Central memory CD8-positive, alpha-beta T cell (primary cell): ENCODE measurements at places on chromosomes 16 and 17.

DNA sequence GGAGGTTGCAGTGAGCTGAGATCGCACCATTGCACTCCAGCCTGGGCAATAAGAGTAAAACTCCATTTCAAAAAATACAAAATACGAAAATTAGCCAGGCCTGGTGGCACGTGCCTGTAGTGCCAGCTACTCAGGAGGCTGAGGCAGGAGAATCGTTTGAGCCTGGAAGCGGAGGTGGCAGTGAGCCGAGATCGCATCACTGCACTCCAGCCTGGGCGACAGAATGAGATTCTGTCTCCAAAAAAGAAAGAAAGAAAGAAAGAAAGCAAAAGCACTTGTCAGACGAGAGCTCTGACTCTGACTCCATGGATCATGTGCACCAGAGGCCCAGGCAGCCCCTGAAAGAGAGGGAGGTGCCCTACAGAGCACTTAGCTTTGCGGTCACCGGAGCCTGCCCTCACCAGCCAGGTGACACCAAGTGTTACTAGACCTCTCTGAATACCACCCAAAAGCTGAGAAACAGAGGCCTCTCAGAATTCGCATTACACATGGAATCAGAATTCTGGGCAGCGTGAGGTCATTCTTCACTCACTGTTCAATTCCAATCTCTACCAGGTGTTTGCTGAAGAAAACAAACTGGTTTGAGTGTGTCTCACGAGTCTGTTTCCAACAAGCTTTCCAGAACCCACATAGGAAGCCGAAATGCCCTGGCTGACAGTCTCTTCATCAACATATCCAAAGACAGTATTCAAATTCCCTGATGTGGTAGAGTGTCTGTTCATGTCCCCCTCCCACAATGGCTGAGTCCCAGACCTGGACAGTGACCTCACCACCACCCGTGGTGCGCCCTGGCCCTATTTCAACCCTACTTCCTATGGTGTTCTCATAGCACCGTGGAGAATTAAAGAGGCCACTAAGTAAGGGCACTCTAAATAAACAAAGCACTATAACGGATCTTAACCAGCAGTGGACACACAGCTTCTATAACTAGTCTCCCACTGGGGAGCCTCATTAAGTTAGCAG, 1.5 kb downstream of the FLCN start:
- DNase-seq = no peak

DNA sequence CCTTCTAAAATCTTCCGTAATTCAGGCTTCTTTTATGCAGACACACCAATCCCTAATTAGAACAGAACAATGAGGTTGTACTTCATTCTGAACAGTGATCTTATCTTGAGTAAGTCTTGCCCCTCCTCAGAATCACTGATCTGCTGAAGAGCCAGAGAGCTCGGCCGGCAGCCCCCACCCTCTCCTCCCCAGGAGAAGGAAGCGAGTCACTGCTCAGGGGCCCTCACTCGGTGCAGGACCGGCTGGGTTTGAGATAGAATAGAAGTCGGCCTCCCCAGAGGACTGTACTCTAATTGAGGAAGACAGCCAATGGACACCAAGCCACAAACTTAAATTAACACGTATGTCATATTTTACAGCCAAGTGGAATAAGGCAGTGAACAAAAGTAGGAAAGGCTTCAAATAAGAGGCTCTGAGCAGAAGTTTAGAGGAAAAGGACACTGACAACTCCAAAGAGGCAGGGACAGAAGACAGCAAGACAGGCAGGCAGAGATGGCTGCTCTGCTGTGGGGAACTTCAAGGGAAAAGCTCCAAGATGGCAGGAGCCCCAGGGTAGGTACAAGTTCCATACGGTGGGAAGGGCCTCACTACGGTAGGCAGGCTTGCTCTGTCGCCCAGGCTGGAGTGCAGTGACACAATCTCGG, 18.6 kb downstream of the CREBBP start:
- DNase-seq = no peak

GRCh38 chr16:46691726-46692125, 2.3 kb downstream of the ORC6 start:
- no peak for DNase-seq

- no peak for DNase-seq
These were observed 14.4 kb upstream of the FAAP100 start for GRCh38 chr17:81566461-81567126.

DNA sequence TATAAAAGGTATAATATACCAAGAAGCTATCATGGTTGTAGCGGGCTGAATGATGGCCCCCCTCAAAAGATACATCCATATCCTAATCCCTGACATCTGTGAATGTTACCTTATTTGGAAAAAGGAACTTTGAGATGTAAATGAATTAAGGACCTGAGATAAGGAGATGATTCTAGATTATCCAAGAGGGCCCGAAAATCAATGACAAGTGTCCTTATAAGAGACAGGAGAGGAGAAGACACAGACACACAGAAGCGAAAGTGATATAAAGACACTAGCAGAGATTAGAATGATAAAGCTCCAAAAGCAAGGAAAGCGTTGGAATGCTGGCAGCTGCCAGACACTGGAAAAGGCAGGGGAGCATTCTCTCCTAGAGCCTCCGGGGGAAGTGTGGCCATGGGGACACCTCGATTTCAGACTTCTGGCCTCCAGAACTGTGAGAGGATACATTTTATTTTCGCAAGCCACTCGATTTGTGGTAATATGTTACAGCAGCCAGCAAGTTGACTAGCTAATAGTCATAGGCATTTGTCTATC, 12.5 kb upstream of the GP1BA start:
- DNase-seq = no peak

- DNase-seq = no peak
These were observed 11.9 kb downstream of the ANKFN1 start for GRCh38 chr17:56165072-56165641.

DNA sequence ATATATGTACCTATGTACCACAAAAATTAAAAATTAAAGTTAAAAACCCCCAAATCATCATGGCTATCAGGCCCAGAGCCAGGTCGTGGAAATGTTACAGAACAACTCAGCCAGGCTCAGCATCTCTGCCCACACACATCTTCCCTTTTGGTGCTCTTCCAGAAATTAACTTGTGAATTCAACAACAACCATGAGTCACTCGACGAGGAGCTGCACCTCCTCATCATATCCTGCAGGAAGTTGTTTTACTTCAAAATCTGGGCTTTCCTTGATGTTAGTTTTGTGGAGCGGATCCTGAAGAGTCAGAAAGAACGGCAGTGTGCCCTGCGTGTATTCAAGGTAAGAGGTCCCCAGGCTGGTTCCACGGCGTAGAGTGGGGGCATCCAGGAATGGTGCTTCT, 10.6 kb downstream of the FBXO39 start:
- no peak for DNase-seq

- no peak for DNase-seq
These were observed 110.7 kb upstream of the SDK2 start for GRCh38 chr17:73754886-73755400.

DNA sequence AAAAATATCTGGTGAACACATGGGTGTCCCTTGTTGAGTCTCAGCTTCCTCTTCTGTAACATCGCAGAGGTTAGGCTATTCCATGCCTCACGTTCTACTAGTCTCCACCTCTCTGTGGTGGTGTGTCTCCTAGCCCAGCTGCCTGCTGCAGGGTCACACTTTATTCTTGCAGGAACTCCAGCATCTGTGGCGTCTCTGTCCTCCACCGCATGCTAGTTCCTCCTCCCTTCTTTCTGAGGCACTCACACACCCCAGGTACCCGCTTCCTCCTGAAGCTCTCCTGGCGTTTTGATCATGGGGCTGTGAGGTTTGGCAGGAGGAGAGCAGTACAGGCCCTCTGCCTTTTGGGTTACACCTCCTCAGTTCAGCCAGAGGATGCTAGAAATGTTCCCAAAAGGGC, 9.9 kb upstream of the TEX2 start:
- no peak for DNase-seq

GRCh38 chr16:27222249-27223225, 19.2 kb downstream of the KDM8 start:
- DNase-seq = no peak

DNA sequence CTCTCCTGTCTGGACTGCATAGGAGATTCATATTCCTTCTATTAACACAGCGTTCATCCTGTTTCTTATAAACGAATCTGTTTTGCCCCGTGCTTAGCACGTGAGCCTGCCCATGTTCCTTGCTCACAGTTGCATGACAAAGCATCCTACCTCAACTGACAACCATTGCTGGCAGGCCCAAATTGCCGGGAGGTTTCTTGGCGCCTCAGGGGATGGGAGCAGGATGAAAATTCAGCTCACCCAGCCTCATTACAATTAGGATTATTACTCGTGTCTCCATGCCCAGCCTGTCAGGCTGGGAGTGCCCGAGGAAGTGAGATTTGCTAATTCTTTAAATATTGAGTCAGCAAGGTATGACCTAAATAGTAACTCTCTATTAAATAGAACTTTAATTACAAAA, 36.7 kb upstream of the HELZ start:
- no peak for DNase-seq

- DNase-seq = no peak
These were observed 165.0 kb downstream of the LGALS9B start for GRCh38 chr17:20302246-20302917.

DNA sequence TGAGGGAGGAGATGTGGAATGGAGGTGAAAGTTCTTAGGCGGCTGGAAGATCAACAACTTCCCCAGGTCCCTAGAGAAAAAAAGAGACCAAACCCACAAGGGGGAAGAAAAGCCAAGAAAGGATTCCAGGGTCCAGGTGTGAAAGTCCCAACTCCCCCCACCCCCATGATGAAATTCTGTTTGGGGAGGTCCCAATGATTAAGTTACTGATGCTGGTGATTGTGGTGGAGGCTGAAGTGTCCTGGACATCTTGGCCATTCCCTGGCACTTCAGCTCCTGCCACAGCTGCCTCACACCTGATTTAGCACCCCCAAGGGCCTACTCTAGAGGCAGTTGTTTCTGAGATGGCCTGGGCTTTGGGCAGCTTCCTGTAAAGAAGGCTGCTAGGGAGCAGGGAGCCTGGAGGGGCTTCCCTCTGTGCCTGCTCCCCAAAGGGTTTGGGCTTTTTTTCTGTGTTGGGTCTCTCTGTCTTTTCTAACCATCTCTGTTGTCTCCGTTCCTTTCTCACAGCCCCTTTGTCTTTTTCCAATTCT, 13.1 kb downstream of the HOXB4 start:
- DNase-seq = no peak

DNA sequence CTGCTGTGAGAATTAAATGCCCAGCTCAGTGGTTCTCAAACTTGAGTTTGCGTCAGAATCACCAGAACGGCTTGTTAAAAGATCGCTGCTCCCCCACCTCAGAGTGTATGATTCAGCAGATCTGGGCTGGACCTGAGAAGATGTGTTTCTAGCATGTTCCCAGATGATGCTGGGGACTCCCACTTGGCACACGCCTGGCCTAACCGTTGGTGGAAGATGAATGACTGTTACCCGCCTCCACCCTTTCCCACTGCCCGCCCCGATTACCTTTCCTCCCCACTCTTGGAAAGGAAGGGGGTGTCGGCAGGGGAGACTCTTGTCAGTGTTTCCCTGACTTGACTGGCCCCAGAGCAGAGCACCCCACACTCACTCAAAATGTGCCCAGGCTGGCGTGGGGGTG, 29.3 kb upstream of the ABCC3 start:
- no peak for DNase-seq
